ENCODE measurements at places on chromosomes 7 and 10. TPM values are rescaled to one million over a fixed set of nuclear protein-coding genes. Genes with fewer than 3 reads are reported as not detected.

The C10orf90 gene
- total RNA-seq = not detected

The FKBP9 gene
- total RNA-seq = 173 TPM

The TMEM178B gene
- 0.82 TPM for total RNA-seq

- DNase-seq = peak; percentile 33
Measured at GRCh38 chr10:46028584-46029460, 1.6 kb downstream of the NCOA4 start.

The HDAC9 gene
- 38.9 TPM for total RNA-seq

DNA sequence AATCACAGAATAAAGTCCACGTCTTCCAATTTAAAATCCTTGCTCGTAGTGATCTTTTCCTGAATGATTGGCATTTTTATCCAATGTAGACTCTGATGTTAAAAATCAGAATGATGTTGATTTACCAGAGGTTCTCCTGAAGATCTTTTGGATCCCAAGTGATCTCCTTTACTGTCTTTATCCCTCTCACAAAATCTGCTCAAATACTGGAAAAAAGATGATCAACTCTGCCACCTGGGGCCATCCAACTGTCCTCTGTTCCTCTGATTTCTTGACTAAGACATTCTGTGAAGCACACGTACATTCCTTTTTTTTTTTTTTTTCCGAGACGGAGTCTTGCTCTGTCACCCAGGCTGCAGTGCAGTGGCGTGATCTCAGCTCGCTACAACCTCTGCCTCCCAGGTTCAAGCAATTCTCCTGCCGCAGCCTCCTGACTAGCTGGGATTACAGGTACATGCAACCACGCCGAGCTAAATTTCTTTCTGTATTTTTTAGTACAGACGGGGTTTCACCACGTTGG lies 18.0 kb upstream of the ADRB1 start:
- no peak for DNase-seq

The ANKRD1 gene
- not detected for total RNA-seq

DNA sequence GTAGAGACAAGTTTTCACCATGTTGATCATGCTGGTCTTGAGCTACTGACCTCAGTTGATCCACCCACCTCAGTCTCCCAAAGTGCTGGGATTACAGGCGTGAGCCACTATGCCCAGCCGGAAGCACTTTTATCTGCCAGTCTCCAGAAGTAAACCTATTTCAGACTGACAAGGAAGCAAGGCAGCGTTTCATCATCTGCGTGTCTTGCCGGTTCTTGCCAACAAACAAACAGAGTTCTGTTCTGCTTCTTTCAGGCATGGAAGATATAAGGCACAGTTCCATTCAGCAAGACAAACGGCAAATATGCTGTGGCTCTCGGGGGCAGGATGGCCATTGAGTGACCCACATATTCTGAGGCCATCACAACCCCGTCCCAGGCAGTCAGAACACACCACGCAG lies 15.5 kb upstream of the LARP4B start:
- no peak for DNase-seq

The LMBR1 gene
- 78.1 TPM for total RNA-seq

DNA sequence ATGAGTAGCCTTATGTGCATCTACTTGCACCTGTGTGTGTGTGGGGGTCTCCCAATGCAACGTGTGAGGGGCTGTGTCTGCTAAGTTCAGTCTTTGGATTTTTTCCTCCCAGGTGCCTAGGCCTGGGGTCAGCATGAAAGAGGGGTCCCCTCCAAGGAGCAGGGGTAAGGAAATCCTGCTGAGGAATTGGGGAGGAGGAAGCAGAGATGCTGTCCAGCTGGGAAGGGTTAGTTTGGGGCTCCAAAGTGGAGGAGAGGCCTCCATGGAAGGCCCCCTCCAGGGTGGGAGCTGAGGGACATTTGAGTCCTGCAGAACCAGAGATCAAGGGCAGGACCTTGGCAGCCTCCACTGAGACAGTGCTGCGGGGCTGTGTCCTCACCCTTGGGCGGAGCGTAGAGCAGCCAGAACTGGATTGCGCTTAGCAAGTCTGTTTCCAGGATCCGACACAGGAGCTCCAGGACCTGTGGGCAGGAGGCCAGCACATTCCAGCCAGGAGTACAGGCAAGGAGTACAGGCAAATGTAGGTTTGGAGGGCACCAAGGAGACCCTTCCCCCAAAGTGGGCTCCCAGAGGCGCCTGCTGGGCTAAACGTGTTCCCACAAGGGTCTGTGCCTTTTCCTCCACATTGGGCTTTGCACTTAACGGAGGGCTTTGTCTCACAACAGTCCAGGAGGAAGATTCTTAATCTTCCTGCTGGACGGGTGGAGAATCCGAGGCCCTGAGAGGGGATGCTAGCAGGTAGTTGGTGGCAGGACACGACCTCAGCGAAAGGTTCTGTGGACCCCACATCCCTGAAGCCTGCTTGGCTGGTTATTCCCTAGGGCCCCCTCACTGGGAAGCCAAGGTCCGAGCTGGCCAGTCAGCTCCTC lies 10.1 kb downstream of the TBATA start:
- DNase-seq = no peak

The HOXA9 gene
- 58.9 TPM for total RNA-seq

The AQP1 gene
- 29.2 TPM for total RNA-seq

DNA sequence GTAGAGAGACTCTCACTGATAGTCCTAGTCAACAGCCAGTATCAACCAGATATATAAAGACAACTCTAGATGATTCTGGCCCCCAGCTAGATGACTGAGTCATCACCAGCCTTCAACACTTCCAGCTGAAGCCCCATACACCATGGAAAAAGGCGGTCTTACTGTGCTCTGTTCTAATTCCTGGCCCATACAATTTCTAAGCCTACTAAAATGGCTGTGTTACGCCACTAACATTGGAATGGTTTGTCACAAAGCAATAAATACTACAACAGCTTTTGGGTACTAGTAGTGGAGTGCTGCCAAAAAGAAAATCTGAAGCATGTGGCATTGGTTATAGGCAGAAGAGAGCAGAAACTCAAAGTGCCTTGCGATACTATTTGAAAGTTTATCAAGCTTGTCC lies 13.0 kb upstream of the TES start:
- DNase-seq = no peak

DNA sequence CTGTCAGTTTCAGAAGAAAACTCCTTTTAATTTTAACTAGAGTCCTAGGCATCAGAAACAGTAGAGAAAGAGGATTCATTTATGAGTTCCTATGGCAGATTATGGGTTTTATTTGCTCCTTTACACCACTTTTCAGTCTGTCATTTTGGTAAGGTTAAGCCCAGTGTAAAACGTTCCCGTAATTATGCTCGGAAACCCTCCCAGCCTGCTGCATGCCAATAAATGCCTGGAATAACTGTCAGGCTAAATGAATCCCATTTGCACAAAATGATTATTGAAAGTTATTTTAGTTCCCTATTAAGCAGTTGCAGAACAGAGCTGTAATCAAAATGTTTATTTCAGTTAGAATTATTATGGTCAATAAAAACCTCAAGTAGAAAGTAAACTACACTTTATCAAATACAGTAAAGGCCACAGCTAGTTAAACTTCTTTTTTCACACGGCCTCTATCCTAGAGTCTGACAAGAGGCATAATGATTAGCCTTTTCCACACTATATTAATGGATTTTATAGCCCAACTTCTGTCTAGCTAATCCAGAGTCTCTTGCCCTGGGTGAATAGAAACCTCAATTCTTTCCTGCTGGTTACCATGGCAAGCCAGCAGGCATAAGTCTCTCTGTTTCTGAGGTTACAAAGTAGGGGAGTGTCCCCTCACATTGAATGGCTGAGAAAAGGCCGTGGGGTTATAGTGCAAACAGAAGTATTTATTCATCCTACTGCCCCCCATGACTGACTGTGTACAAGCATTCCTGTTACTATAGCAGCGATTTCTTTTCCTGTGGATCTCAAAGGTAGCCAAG lies 80.8 kb upstream of the NPVF start:
- DNase-seq = no peak

DNA sequence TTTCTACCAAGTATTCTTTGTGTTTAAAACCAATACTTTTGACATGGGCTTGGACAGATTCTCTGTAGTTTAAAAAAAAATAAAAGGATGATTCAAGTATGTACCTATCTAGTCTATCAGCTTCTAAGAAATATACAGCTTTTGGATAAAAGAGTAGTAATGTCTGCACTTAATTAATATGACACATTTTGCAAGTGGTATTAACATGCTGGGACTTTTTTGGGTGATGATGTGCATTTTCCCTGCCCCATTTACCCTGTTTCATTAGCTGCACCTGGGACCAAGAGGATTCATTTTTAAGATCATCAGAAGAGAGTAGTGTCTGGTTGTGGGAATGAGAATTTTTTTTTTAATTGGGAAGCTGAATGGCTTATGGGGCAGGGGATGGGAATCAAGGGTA lies 236.2 kb upstream of the KLF14 start:
- DNase-seq = no peak

- no peak for DNase-seq
Measured at GRCh38 chr10:35339942-35340341, 3.6 kb downstream of the CCNY start.

The PIK3CG gene
- total RNA-seq = 0.60 TPM

All from transverse colon (tissue), 4 donors.